AG08395 (cell line): ENCODE measurements at places on chromosomes 16 and 17.

DNA sequence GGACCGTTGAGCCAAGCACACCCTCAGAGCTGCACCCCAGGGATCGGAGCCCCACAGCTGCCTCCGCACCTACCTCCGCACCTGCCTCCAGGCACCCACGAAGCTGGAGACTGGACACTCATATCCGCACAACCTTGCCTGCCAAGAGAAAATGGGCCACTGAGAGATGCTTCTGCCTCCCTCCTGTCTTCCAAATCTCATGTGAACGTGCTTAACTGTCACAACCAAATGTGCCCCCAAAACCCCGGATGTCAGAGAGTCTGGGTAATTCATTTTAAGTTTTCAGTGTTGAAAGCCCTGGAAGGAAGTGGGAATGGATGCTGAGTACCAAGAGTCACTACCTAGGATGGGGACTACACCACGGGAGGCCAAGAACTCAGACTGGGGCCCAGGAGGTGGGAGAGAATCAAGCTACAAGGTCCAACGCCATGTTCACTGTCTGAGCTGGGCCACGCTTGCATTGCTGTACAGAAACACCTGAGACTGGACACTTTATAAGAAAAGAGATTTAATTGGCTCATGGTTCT is 49.5 kb upstream of the MEAK7 start:
- DNase-seq, result no peak

DNA sequence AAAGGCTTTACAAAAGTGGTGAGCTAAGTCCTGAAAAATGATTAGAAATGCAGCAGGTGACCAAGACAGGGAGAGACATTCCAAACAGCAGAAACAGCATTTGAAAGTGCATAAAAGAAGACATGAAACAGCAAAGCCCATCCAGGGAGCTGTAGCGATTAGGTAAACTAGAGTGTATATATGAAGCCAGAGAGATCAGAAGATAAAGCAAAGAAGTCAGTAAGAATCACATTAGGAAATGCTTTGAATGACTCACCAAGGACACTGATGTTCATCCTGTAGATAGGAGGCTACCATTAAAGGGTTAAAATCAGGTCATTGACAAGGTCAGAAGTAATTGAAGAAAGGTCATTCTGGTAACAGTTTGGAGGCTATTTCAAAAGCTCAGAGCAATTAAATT is 27.6 kb upstream of the VAT1L start:
- no peak for DNase-seq

GRCh38 chr16:12794486-12795387 is 8.9 kb downstream of the CPPED1 start:
- no peak for DNase-seq

DNA sequence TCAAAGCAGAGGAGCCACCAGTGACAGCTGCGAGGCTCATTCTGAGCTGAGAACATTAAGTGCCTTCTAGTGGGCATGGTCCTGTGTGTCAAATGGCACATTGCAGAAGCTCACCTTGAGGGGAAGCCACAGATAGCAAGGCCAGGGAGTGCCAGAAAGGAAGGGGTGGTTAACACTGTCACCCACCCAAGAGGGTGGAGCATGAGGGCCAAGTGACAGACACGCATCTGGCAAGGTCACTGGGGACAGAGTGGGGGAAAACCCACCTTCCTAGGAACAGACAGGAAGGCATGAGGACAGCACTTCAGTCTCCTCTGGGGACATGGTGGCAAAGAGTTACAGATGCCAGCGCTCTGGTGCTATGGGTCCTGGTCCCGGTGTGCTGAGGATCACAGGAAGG is 22.1 kb downstream of the NUBP1 start:
- no peak for DNase-seq

- no peak for DNase-seq
Observed at GRCh38 chr16:52597073-52597771, 50.3 kb upstream of the TOX3 start.

GRCh38 chr17:2416010-2416734 is 15.3 kb upstream of the MNT start:
- peak; percentile 87 for DNase-seq

- DNase-seq, result no peak
Observed at GRCh38 chr17:28366605-28367004, 1.6 kb upstream of the SEBOX start.

- DNase-seq, result peak; percentile 62
Observed at GRCh38 chr17:7842380-7843256, 8.6 kb downstream of the KDM6B start.

DNA sequence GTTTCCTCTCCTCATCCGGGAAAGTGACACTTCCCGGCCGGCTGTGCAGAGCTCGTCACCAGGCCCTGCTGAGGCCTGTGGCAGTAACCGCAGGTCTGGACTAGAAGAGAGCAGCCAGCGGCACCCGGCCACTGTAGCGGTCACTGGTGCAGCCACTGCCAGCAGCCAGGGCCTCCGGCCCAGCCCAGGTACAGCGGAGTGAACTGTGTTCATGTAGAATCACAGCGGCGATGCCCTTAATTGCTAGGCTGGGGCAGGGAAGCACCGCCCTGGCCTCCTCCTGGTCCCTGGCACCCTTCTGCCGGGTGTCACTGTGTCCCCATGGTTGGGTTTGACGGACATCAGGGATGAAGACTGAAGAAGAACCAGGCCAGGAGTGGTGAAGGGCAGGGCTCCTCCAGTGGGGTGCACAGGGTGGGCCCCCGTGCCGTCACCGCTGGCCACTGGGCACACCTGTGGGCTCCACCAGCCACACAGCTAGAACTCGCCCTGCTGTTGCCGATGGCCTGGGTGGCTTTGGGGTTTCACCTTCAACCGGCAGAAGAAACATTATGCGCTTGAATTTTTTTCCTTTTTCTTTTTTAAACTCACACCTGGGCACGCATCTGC is 165.2 kb upstream of the CHMP6 start:
- DNase-seq, result no peak

GRCh38 chr17:40499551-40500189 is 1.8 kb downstream of the TNS4 start:
- peak; percentile 82 for DNase-seq

- DNase-seq, result no peak
Observed at GRCh38 chr16:78353640-78354275, 254.3 kb downstream of the WWOX start.

GRCh38 chr17:8921147-8921546 is 44.4 kb downstream of the PIK3R5 start:
- DNase-seq, result no peak

DNA sequence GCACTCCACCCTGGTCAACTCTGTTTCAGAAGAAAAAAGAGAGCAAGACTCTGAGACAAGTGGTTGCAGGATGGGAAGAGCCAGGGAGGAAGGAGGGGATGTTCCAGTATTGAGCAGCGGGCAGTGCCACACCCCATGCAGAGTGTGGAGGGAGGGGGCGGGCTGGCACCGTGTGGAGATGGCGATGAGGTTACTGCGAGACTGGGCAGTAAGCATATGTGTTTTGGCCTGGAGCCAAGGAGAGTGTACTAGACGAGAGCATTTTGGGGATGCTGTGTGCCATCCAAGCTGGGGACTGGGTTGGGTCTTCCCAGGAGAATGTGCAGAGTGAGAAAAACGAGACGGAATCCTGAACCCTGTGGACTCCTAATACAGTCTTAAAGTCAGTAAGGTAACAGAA is 3.4 kb downstream of the TBC1D24 start:
- no peak for DNase-seq

GRCh38 chr17:57861790-57862693 is 12.2 kb upstream of the MRPS23 start:
- DNase-seq, result peak; percentile 66

GRCh38 chr17:55144518-55144917 is 120.2 kb upstream of the HLF start:
- DNase-seq, result no peak

- DNase-seq, result no peak
Observed at GRCh38 chr17:4198995-4199394, 56.0 kb downstream of the CYB5D2 start.

DNA sequence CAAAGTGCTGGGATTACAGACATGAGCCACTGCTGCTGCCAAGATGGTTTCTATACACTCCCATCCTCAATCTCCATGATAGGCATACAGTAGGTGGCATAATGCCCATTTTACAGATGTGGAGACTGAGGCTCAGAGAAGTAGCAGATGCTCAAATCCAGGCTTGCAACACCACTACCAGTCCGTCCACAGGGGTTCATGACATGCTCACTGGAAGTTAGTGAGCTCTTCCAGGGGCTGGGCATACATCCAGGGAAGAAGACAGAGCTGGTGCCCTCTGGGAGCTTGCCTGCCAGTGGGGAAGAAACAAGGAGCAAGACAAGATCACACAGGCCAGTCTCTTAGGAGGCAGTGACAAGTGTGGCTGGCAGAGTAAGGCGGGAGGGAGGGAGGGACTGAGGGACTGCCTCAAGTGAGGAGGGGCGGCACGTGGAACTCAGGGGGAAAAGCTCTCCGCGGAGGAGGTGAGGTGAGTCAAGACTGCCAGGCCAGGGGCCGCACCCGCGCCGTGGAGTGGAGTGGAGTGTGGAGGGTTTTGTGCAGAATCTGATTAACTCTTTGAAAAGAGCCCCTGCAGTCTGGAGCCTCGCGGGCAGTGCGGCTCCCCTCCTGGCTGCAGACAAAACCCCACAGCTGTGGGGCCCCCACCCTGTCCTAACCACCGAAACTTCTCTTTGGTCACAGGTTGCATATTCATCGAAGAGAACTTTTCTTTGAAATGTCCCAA is 27.9 kb downstream of the SREBF1 start:
- no peak for DNase-seq

GRCh38 chr16:854808-855410 is 54.4 kb upstream of the GNG13 start:
- no peak for DNase-seq

DNA sequence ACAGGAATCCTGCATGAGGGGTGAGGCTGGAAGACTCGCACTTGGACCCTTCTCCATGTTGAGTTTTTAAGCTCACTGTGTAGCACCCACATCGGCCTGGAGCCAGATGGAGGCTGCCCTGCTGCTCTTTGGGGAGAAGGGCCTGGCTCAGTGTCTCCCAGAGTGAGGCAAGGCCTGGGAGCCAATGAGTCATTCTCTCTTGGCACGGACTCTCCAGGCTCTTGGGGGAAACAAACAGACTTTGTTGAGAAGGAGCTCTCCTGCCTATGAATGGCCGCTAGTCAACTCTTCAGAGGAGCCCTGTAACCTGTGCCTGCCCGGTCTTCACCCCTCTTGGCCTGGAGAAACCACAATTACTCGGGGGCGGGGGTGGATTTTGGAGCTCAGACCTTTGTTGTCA is 50.8 kb upstream of the MAF start:
- DNase-seq, result peak; percentile 57

DNA sequence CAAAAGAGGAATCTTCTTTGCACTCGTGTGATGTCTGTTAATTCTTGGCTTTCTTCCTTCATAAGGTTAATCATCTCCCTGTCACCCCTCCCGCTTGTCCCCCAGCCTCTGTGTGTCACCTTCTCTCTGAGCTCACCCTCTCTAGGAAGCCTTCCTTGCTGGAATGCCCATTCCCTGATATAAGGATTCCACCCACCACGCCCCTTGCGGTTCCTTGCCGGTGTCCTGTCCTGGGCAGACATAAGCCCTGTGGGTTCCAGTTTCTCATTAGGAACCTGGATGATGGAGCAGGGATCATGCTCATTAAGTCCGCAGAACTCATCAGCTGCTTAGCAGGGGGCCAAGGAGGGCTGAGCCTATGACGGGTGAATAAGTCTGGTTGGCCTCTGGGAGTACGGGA is 559.3 kb downstream of the MAF start:
- no peak for DNase-seq

- DNase-seq, result no peak
Observed at GRCh38 chr17:2082003-2082781, 27.3 kb downstream of the HIC1 start.

GRCh38 chr17:41973408-41973811 is 6.8 kb downstream of the CNP start:
- DNase-seq, result no peak

DNA sequence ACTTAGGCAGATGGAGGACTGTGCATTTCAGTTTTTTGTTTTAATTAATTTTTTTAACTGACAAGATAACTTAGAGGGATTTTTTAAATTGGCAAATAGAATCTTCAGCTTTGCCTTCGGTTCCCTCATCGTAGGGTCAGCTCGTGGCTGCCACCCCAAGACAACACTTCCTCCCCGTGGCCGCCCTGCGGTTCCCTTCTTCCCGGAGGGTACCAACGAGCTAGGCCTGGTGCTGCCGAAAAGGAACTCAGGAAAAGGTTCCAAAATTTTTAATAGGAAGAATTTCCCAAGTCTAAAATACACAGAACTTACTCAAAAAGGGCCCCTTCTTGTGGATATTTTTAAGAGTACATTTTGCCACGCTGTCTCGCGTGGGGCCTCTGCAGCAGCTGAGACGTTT is 210.4 kb upstream of the CHMP6 start:
- no peak for DNase-seq

DNA sequence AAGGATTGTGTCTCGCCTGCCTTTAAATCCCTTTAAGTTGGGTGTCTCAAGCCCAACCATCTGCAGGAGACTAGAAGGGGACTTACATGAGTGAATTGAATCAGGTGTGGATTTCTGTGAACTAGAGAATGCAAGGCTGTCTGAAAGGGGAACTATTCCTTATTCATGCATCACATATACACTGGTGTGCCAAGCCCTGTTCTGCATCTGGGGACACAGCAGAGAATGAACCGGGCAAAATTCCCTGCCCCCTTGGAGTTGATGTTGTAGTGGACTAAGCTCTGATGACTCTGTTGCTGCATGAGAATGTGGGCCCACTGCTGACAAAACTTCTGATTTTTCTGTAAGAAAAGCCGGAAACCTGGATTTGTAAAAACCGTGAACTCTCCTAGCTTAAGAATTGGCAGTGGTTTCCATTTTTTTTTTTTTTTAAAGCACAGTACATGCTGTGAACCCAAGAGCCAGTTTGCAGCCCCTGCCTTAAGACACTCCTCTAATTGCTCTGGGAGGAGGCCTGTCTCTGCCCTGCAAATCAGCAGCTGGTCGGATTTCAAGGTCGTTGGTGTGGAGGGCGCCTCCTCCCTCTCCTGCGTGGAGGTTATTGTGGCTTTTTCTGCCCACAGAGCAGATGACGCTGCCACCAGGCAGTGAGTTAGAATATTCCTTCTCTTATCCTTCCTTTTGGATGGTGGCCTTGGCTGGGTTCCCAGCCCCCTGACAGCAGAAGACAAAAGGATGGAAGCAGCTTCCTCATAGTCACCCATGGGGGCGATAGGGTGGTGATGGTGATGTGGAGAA is 131.0 kb downstream of the PRKCB start:
- no peak for DNase-seq

- no peak for DNase-seq
Observed at GRCh38 chr17:47096343-47096742, 92.8 kb downstream of the CDC27 start.

- no peak for DNase-seq
Observed at GRCh38 chr16:20620770-20621169, 44.6 kb upstream of the ACSM2B start.

- peak; percentile 75 for DNase-seq
Observed at GRCh38 chr17:164303-165235, 16.9 kb downstream of the DOC2B start.

DNA sequence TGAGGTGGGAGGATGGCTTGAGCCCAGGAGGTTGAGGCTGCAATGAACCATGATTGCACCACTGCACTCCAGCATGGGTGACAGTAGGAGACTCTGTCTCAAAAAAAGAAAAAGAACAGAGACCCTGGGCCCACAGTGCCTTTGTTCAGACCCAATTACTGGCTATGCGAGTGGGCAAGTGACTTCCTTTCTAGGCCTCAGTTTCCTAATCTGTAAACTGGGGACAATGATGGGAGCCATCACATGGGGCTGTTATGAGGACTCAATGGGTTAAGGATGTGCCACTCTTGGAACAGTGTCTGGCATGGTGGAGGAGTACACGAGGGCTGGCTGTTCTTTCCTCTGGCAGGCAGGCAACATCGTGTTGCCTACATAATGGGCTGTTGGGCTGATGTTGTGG is 47.3 kb upstream of the NDRG4 start:
- no peak for DNase-seq
